Activated CD4-positive, alpha-beta T cell treated with anti-CD3 and anti-CD28 coated beads for 36 hours (primary cell): ENCODE measurements at places on chromosomes 11 and 22.

DNA sequence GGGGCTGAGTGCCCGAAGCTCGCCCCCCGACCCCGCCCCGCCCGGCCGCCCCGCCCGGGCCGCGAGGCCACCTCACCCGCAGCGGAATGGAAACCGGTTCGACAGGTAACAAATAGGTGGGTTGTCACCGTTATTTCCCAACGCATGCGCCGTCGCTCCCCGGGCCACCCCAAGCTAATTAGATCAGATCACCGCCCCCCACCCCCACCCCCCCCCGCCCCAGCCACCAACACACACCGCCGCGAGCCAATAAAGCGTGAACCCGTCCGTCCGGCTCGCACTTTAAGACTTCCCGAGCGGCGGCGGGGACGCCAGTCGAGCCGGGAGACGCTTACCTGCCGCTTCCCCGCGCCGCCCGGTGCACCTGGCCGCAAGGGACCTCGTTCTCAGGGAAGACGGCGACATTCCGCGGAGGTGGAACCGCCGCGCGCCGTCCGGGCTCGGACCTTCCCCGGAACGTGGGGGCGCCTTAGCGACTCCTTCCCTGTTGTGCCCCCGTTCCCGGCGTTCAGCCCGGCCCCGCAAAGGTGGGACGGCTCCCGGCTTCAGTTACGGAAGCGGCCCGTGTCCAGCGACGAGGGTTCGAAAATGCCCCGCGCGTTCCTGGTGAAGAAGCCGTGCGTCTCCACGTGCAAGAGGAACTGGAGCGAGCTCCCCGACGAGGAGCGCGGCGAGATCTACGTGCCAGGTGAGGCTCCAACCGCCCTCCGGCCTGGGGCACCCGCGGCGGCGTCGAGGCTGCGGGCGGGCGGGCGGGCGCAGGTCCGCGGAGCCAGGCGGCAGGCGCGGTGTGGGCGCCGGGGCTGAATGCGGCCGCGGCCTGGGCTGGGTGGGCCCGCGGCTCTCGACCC lies at the start of gene OVOL1:
Gene OVOL1 (plus strand): TSS at position 278 of the 851 bp plus-strand sequence. CDS start 311 bp downstream, at position 589.
- peaks cover 20% of the 10 kb centered on the region for H3K4me1 ChIP-seq
- H3K27me3 ChIP-seq, result peaks cover 41% of the 10 kb centered on the region
- H3K27ac ChIP-seq, result no peak within 1 kb of the TSS
- DNase-seq, result peak; percentile 29

GRCh38 chr22:37607010-37607934 lies 1.4 kb upstream of the GGA1 start:
- no peaks in the 10 kb centered on the region for H3K27me3 ChIP-seq
- peak overlapping the region; percentile 89 for H3K4me3 ChIP-seq
- H3K27ac ChIP-seq, result peak overlapping the region; percentile 99

DNA sequence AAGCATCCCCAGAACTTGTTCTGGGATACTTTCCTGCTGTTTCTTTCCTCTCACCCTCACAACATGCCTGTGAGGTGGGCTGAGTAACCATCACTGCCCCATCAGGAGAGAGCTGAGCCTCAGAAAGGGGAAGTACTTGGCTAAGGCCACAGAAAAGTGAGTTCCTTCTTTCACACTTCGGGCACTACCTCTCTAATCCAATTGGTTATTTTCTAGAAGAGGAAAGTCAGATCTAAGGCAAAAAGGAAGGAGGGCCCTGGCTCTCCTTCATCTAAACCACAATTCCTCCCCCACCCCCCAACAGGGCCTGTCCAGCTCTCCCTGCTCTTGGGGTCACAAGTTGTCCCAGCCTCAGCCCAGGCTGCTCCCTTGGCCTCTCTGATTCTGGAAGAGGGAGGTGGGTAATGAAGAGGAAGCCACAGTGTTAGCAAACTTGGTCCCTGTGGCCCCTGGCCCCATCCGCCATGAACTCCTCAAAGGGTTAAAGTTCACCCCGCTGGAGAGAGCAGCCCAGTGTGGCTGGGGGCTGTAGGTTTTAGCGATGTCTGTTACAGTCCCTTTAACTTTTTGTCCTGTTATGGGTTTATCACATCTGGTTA lies 34.0 kb downstream of the SLC22A12 start:
- DNase-seq, result no peak
- H3K36me3 ChIP-seq, result no peaks in the 10 kb centered on the region
- H3K27ac ChIP-seq, result no peak overlapping the region

- no peak overlapping the region for H3K4me3 ChIP-seq
- H3K36me3 ChIP-seq, result no peaks in the 10 kb centered on the region
- H3K27me3 ChIP-seq, result no peaks in the 10 kb centered on the region
- H3K4me1 ChIP-seq, result peaks cover 60% of the 10 kb centered on the region
- no peak for DNase-seq
Observed at GRCh38 chr11:128424851-128425285, 162.5 kb downstream of the ETS1 start.

DNA sequence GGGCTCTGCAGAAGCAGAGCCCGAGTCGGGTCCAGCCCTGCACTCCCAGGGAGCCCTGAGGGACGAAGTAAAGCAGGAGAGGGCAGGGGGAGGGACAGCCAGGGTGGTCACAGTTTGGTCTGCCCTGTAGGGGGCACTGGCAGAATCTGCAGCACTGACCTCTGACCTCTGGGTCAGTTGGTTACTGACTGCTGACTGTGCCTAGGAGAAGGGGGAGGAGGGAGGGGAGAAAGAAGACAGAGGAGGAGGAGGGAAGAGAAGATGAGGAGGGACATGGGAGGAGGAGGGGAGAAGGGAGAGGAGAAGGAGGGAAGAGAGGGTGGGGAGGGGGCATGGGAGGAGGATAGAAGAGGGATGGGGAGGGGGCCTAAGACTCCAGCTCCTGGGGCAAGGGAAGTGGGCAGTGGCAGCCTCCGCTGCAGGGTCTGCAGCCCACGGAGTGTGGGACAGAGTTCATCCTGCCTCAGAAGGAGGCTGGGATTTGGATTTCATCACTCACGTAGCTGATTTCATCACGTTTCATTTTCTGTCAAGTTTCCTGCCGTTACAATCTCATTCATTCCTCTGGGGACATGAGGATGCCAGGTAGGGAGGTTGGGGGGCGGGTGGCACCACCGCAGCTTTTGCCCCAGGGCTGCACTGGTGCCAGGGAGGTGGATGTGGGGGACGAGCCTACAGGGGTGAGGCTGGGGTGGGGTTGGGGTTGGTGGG lies 55.2 kb downstream of the FLRT1 start:
- H3K36me3 ChIP-seq, result no peaks in the 10 kb centered on the region
- H3K27me3 ChIP-seq, result no peaks in the 10 kb centered on the region
- peak; percentile 28 for DNase-seq
- peak overlapping the region; percentile 55 for H3K27ac ChIP-seq

DNA sequence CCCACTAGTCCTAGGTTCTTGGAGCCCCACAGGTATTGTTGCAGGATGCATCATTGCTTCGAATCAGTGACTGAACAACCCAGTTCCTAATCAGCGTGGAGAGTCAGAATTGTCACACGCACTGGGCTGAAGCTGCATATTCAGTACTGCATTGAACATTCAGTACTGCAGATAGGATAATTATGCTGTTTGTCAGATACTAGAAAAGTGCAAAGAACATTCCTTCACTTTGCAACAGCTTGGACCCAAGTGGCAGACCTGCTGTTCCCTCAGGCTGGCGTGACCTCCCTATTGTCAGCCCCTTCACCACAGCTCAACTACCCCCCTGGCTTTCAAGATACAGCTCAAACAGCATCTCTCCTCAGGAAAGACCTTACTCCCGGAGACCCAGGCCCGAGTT lies 27.6 kb downstream of the NF2 start:
- H3K27me3 ChIP-seq, result no peaks in the 10 kb centered on the region
- peaks cover 41% of the 10 kb centered on the region for H3K4me1 ChIP-seq
- DNase-seq, result no peak
- H3K4me3 ChIP-seq, result no peak overlapping the region
- peaks cover 3% of the 10 kb centered on the region for H3K36me3 ChIP-seq

DNA sequence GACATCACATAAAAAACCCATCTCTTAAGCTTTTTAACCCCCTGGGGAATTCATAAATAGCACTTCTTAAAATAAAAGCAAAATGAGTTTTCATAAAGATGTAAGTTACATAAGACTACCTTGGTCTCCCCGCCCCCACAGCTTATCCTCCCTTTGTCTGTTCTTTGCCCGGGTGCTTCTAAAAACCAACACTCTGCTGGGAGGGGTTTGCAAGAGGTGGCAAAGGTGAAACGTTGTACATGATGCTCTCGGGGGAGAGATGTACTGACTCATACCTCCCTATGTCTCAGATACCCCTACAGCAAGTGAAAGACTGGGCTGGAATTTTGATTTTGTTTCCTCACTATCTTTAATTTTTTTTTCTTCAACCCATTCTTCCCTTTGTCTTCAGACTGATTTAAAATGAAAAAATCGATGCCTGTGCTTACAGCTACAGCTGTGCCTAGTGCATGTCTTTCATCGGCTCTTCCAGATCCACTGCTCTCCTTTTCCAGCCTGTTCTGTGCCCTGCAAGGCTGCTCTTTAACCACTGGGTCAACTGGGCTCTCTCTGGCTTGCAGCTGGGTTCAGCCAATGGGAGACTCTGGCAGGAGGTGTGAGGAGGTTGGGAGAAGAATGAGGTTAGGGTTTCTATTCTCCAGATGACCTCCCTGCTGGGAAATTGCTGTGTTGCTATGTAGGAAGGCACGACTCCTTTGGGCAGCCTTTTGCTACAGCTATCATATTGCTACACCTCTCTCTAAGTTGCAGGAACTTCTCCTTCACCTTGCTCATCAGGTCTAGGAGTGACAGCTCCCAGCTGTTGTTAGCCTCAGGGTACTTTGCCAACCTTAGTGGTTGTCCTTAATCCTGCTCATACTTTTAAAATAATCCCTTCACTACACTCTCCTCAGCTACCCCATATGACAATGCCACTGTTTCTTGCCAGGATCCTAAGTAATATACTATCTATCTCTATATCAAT lies 266.5 kb downstream of the TENM4 start:
- no peak overlapping the region for H3K27ac ChIP-seq
- H3K4me3 ChIP-seq, result no peak overlapping the region
- no peaks in the 10 kb centered on the region for H3K36me3 ChIP-seq
- peaks cover 14% of the 10 kb centered on the region for H3K27me3 ChIP-seq
- DNase-seq, result no peak

GRCh38 chr22:27827604-27828587 lies 26.3 kb upstream of the MN1 start:
- no peak overlapping the region for H3K27ac ChIP-seq
- H3K4me3 ChIP-seq, result no peak overlapping the region
- no peak for DNase-seq
- peaks cover 10% of the 10 kb centered on the region for H3K4me1 ChIP-seq
